ENCODE measurements at places on chromosomes 6 and 20.

GRCh38 chr6:30816791-30817739, 67.3 kb upstream of the DDR1 start:
- no peak for DNase-seq

GRCh38 chr20:33124261-33124660, 43.7 kb upstream of the BPIFA2 start:
- DNase-seq: no peak

- DNase-seq: no peak
These were observed 99.5 kb downstream of the IPCEF1 start for GRCh38 chr6:154257067-154257466.

- no peak for DNase-seq
These were observed 633.5 kb downstream of the RFPL4B start for GRCh38 chr6:112980676-112981075.

- no peak for DNase-seq
These were observed 22.2 kb upstream of the ZBTB2 start for GRCh38 chr6:151413372-151414145.

DNA sequence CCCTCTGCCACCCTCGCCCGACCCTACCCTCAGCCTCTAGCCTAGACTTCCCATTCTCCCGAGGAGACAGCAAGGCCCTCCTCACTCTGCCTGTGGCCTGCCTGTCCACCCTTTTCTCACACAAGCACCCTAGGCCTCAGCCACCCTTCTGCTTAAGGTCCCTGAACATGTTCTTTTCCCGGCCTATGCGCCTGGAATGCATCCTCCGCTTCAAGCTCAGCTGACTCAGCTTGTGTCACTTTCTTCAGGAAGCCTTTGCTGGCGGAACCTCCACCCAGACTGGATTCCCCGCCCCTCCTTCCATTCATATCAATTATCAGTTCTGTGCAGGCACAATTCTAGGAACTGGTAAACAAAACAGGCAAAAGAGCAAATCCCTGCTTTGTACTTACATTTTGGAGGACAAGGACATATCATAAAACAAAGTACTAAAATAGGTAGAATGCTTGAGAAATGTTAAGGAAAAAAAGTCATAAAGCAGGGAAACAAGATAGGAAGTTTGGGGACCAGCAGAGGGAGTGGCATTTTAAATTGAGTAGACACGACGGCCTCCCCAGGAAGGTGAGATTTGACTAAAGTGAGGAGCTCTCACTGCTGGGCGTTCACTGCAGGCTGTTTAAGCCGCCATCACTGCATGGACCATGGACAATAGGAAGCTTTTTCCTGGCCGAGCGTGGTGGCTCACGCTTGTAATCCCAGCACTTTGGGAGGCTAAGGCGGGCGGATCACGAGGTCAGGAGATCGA, 17.9 kb upstream of the SNHG17 start:
- DNase-seq: no peak

- DNase-seq: peak; percentile 22
These were observed 899.4 kb upstream of the FLRT3 start for GRCh38 chr20:15236812-15237211.

GRCh38 chr6:22809370-22809769, 240.0 kb downstream of the HDGFL1 start:
- no peak for DNase-seq

GRCh38 chr20:39135885-39136544, 173.9 kb downstream of the DHX35 start:
- no peak for DNase-seq

DNA sequence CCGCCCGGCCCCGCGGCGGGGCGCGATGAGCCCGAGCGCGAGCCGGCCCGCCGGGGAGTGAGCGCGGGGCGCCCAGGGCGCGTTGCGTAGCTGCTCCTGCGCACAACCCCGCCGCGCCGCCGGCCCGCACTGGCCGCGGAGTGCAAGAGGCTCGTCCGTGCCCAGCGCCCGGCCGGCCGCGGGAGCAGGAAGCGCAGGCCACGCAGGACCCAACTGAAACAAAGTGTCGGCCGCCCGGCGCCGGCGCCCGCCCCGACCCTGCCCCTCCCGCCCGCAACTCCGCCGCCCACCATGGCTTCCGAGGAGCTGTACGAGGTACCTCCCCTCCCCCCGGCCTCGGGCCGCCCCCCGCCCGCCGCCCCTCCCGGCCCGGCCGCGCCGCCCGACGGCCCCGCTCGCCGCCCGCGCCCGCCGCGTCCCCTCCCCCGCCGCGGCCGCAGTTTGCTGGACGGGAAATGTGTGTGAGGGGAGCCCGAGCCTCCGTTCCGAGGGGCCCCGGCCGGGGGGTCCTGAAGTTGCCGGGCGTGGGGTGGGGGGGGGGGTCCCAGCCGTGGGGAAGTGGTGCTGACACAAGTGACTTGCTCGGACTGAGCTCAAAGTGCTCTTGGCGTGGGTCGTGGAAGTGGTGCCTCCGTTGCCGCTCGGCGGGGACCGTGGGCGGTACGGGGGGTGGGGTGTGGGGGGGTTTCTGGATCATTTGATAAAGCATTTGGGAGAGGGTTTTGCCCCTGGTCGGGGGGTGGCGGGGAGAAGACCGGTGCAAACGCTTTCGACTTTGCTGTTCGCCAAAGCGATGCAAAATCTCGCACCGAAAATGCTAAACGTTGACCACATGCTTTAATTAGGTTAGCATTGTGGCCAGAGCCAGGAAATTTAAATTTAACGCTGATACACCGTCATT, 539 bp downstream of the CDYL start:
- no peak for DNase-seq

DNA sequence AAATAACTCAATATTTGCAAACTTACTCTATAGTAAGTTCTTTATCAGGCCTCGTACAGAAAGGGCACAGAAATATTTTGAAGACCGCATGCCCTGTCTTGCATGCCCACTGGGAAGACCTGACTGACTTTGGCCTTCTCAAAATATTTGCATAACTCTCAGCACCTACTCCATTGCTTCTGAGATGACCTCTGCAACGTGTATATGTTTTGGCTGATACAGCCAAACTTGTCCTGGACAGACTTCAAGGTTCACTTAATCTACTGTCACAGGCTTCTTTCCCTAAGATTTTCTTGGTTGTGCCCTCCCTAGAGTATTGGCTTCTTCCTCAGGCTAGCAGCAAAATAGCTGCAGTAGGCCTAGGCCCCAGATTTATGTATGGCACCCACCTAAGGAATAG, 21.5 kb upstream of the SERINC3 start:
- DNase-seq: no peak

DNA sequence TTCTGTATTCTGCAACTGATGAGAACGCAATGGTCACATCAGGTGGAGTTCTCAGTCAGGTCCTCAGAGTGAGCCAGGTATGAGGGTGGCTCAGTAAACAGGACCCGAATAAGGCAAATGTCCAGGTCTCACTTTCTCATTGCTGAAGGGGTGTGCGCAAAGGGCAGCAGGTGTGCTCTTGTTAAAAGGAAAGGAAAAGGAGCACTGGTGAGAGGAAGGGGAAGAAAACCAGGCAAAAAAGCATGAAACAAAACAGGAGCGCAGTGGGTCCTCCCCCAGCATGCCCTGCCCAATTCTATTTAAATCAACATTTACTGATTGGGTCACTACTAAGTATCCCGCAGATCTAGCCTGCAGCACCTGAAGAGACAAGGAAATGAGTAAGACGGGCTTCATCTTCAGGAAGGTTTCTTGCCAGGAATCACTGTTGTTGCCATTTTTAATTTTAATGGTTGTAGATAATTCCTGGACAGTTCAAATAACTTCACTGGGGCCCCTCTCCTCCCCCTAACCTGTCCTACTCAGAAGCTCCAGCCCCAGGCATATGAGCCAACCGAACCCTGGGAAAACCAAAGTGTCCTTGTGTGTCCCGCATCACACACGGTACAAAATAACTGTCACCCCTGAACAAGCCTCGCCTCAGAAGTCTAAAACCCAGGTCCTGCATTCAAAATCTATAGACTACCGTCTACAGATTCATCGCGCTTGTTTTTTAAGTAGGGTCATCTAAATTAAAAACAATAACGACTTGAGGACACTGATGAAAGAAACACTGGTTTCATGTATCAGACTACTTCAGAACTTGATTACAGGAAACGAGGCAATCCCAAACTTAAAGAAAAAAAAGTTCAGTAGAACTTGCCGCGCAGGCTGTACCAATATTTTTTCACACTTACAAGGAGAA, 980 bp downstream of the MBOAT1 start:
- DNase-seq: no peak

GRCh38 chr20:59664421-59664941, 60.1 kb downstream of the PHACTR3 start:
- no peak for DNase-seq

DNA sequence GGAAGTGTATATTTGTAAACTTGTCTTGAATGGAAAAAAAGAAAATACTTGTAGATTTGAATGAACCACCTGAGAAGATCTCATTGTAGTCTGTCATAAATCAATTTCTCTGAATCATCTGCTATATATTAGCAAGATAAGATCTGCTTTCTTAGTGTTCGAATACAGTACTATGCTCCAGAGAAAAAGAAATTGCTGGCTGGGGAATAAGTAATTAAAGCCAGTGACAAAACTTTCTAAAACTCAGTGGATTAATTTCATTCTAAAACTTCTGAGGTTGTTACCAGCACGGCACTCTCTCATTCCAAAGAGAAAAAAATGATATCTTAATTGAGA, 22.4 kb upstream of the MROH8 start:
- no peak for DNase-seq

DNA sequence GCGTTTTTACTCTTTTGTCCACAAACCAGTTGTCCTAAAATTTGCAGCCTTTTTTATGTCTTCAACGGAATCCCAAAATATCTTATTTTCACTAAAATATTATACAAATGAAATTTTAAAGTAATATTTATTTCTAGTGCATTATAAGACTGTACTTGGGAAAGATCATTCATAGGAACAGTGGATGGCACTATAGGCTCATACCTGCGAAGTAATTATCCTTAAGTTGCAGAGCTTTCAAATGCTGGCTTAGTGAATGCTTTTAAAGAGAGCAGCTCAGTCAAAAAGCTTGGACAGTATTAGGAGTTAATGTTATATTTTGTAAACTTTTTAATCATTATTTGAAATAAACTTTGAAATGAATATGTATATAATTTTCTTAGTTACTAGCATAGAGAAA, 254.9 kb downstream of the CDKAL1 start:
- DNase-seq: no peak

GRCh38 chr6:7992002-7992815, 72.0 kb downstream of the BLOC1S5 start:
- peak; percentile 26 for DNase-seq

GRCh38 chr20:6420336-6420735, 297.5 kb upstream of the FERMT1 start:
- DNase-seq: no peak
